ENCODE measurements at places on chromosomes 5 and 9. TPM values are rescaled to one million over a fixed set of nuclear protein-coding genes. Genes with fewer than 3 reads are reported as not detected.

Gene SIT1
- total RNA-seq: 28.0 TPM

GRCh38 chr5:116075191-116075831 is 9.5 kb upstream of the COMMD10 start:
- no peaks in the 10 kb centered on the region for H3K27me3 ChIP-seq
- no peaks in the 10 kb centered on the region for H3K36me3 ChIP-seq

Gene AHRR
- total RNA-seq: 6.1 TPM

Gene PTGDS
- not detected for total RNA-seq

Gene ACTBL2
- total RNA-seq: not detected

DNA sequence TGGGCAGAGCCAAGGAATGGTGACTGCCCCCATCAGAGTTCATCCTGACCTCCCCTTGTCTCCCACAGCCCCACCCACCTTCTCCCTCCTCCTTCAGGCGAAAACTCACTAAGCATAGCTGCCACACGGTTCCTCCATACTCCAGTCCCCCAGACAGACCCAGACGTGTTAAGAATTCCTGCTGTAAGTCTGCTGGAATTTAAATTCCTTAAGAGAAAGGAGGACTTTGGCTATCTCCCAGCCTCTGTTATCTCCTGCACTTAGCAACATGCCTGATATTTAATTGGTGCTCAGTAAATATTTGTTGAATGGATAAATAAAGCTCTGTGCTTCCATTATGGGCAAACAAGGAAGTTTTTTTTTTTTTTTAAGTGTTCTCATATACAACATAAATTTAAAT is 213.7 kb downstream of the RFK start:
- H3K27ac ChIP-seq: no peak overlapping the region
- no peaks in the 10 kb centered on the region for H3K27me3 ChIP-seq
- H3K4me3 ChIP-seq: no peak overlapping the region
- no peak for DNase-seq
- H3K4me1 ChIP-seq: no peaks in the 10 kb centered on the region

DNA sequence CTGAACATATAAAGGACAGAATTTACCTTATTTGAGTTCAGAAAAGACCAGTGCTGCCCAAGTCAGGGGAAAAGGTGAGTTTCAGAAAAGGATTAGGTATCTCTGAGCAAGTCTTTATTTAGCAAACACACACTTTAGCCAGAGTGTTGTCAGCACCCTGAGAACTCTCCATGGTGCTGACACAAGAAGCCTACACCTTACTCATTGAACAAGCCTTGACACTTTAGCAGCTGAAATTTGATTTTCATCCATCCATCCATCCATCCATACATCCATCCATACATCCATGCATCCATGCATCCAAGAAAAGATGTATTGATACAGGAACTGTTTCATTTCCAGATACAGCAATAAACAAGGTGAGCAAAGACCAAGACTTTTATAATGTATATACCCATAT is 311.2 kb downstream of the TRIM32 start:
- no peak for DNase-seq
- no peaks in the 10 kb centered on the region for H3K36me3 ChIP-seq
- H3K4me3 ChIP-seq: no peak overlapping the region

GRCh38 chr5:81147886-81148571 is 85.1 kb upstream of the CKMT2 start:
- H3K4me1 ChIP-seq: no peaks in the 10 kb centered on the region
- no peak overlapping the region for H3K27ac ChIP-seq
- peaks cover 6% of the 10 kb centered on the region for H3K27me3 ChIP-seq
- DNase-seq: no peak

- H3K36me3 ChIP-seq: peaks cover 19% of the 10 kb centered on the region
- DNase-seq: no peak
- H3K4me3 ChIP-seq: peak overlapping the region; percentile 80
- H3K4me1 ChIP-seq: peaks cover 16% of the 10 kb centered on the region
- peak overlapping the region; percentile 73 for H3K27ac ChIP-seq
Measured at GRCh38 chr5:75668977-75669689, 48.1 kb downstream of the POC5 start.

Gene TLX3
- total RNA-seq: not detected

- H3K4me3 ChIP-seq: no peak overlapping the region
- DNase-seq: no peak
- H3K27ac ChIP-seq: no peak overlapping the region
- peaks cover 2% of the 10 kb centered on the region for H3K4me1 ChIP-seq
Measured at GRCh38 chr5:109196823-109197160, 213.0 kb downstream of the PJA2 start.

Gene BAAT
- not detected for total RNA-seq

DNA sequence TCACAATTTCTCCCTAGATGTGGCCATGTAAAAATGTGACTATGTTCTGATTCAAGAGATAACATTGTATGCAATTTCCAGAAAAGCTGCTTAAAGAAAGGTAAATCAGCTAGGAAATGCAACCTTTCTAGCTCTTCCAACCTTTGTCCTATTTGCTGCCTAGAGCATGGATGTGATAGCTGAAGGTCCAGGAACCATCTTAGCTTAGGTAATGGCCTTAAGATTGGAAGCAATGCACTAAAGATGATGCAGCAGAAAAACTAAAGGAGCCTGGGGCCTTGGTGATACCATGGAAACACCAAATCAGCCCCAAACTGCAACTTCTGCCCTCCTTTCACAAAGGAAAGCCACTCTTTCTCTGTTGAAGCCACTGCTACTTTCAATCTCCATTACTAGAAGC is 27.0 kb downstream of the CPLANE1 start:
- no peak overlapping the region for H3K4me3 ChIP-seq
- H3K36me3 ChIP-seq: peaks cover 45% of the 10 kb centered on the region
- H3K27ac ChIP-seq: no peak overlapping the region

GRCh38 chr5:140925806-140926442 is at the start of gene PCDHAC1:
Gene PCDHAC1, plus strand, starts transcription at chr5:140926299. Its CDS starts 594 bp downstream, at chr5:140926893.
- peaks cover 4% of the 10 kb centered on the region for H3K4me1 ChIP-seq
- H3K27me3 ChIP-seq: peaks cover 42% of the 10 kb centered on the region
- DNase-seq: no peak
- H3K4me3 ChIP-seq: peak within 1 kb of the TSS; percentile 41
- H3K36me3 ChIP-seq: no peaks in the 10 kb centered on the region

GRCh38 chr9:91924090-91924489 is 25.9 kb downstream of the ROR2 start:
- peaks cover 19% of the 10 kb centered on the region for H3K27me3 ChIP-seq
- H3K4me1 ChIP-seq: no peaks in the 10 kb centered on the region
- no peak for DNase-seq
- no peak overlapping the region for H3K4me3 ChIP-seq

GRCh38 chr9:121026768-121027167 is 23.3 kb downstream of the C5 start:
- no peak overlapping the region for H3K4me3 ChIP-seq
- no peaks in the 10 kb centered on the region for H3K27me3 ChIP-seq
- DNase-seq: no peak
- peaks cover 2% of the 10 kb centered on the region for H3K36me3 ChIP-seq

Gene TXNDC8
- total RNA-seq: not detected

Gene ST8SIA4
- 105 TPM for total RNA-seq

- H3K4me3 ChIP-seq: no peak overlapping the region
- peaks cover 7% of the 10 kb centered on the region for H3K36me3 ChIP-seq
- no peaks in the 10 kb centered on the region for H3K4me1 ChIP-seq
- DNase-seq: no peak
Measured at GRCh38 chr5:130601-131131, 38.7 kb downstream of the PLEKHG4B start.
